Foreskin fibroblast (primary cell): ENCODE measurements at places on chromosomes 4 and X.
A peak's percentile ranks its signal among the peaks of the same experiment; 100 is the strongest.

GRCh38 chr4:181776264-181777054 is 466.7 kb upstream of the TENM3 start:
- no peak for DNase-seq

- DNase-seq: no peak
Measured at GRCh38 chr4:61723492-61723891, 523.4 kb downstream of the ADGRL3 start.

- no peak for DNase-seq
Measured at GRCh38 chr4:22093126-22093525, 144.6 kb upstream of the KCNIP4 start.

- DNase-seq: peak; percentile 62
Measured at GRCh38 chr4:169741569-169741968, 16.2 kb downstream of the HPF1 start.

DNA sequence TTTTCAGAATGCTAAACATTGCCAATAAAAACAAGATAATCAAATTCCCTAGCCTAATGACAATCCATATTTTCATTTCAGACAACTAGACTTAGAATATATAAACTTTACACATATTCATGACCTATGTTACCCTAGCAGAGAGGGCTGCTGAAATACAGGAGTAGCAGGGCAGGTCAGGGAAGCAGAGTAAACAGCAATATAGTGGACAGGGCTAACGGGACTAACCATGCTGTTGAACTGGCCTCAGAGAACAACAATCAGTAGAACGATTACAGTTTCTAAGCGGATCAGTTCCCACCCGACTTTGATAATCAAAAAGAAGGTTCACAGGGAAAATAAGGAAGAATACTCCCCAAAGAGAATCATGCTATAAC is 14.0 kb downstream of the TBCK start:
- DNase-seq: no peak

DNA sequence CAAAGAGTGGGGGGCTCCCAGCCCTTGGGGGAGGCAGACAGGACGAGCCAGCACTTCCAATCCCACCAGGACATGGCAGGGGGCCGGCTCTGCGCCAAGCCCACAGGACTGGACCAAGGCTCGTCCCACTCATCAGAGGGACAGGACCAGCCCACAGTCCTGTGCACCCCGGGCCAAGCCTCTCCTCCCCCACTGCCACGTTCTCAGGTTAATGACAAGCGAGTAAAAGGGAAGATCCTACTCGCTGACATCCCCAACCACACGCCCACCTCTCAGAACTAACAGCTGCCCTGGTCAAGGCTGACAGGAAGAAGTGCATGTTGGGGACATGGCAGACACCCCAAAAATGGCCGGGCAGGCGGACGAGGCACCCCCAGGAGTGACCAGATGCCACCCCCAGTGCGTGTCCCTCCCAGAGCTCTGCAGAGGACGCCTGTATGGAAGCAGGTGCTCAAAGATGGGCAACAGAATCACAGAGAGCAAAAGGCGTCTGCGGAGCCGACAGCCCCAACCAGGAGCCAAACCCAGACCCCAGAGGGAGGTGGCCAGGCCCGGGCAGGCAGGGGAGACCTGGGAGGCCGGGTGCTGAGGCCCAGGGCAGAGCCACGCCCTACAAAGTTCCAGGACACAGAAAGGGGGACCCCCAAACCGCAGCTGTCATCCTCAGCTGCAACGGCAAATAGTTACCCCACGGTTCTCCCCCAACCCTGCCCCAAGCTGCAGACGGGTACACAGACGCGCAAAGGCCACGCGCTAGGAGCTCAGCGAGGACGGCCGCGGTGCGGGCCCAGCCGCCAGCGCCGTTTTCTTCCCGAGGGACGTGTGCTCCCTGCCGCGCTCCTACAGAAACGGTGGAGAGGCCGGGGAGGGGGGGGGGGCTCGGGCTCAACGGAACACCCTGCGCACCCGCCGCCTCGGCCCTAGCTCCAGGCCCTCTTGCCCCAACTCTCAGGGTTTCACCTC is 1.7 kb downstream of the CTBP1 start:
- peak; percentile 48 for DNase-seq

DNA sequence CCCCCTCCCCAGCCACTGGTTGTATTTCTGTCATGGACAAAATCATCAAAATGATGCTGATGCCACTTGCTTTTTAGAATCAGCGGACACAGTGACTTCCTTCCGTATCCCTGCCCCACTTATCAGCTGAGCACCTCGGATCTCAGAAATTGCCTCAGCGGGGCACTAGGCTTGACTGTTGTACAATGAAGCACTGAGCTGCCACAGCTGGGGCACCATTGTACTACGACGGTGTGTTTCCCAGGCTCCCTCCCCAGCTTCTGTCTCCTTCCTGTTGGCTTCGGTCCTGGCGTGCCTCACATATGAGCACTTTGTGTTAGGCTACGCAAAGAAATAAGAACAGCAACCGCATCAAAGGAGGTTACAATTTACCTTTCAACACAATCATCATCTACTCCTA is 82.4 kb downstream of the F11 start:
- no peak for DNase-seq

DNA sequence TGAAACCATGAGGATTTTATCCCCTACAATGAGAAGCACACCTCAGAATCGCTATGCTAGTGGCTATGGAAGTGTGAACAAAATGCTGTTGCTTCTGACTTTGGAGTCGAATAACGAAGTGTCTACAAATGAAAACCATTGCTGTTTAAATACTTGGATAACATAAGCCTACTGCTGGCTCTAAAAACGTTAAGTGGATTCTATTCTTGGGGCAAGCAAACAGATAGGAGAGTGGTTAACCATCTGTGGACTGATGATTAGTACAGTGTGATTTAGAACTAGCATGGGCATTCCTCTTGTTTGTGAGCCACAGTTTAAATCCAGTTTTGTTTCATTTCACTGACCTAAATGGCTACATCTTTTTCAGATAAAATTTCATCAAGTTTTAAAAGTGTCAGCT is 109.7 kb upstream of the PNPLA4 start:
- no peak for DNase-seq

DNA sequence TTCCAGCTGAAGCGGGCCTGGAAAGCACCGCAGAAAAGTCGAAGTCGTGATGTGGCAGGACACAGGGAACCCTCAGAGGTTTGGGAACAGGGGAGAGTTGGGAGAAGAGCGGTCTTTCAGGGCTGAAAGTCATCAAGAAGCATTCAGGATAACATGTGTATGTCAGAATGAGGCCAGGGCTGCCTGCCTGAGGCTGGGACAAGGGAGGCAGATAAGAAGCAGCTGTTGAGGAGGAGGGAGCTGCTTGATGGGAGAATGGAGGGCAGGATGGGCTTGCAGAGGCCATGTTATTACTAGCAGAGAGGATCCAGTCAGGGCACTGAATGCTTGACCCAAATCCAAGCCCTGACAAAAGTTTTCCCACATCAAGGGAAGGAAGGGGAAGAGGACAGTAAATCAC is 132.0 kb downstream of the ATG4A start:
- no peak for DNase-seq

GRCh38 chr4:72577211-72577610 is 8.2 kb upstream of the ADAMTS3 start:
- no peak for DNase-seq

DNA sequence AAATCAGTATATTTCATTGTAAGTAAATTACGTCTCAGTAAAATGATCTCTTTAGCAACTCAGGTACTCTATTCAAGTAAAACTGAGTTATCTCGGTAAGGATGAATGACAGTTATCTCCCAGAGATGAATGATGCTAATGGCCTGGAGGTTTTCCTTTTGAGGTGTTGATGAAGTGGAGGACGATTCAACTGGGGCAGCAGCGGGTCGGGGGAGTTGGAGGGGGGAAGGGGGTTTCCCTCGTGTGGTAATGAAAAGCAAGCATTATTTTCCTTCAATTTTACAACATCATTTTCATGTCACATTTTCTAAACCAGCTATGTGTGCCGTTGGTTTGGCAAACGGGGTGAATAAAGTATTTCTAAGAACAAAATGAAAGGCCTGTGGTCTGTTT is 92.4 kb upstream of the ATXN3L start:
- no peak for DNase-seq

- DNase-seq: no peak
Measured at GRCh38 chrX:153867139-153867538, 18.8 kb downstream of the L1CAM start.

DNA sequence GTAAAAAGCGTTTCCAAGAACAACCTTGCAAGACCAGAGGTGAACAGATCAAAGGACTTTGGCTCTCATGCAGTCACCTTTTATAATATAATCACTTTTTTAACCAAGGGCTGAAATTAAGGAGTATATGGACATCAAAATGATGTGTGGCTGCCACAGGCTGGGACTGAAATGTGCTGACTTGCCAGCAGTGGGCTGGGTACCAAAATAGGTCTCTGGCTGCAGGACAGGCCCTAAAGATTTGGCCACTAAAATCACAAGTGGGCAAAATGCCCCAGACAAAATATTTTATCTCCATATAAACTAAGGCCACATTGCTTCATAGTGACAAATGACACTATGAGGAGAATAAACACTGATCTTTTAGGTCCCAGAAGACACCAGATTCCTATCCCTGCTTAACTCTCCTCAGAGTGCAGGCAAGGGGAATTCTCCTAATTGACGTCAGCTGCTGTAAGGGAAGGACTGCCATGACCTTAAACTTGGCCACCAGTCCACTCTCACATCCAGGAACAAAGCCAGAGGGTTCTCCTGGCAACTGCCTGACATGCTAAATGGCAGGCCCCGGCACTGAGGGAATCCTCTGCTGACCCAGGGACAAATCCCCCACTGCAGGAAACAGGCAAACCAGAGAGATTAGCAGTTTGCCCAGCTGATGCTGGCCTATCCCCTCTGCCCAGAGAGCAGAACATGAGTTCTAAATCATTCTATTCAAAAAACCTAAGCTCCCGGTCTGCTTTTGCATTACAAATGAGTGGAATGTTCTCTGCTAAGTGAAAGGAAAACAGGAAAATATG is 155.8 kb downstream of the PPP3CA start:
- DNase-seq: peak; percentile 87

GRCh38 chrX:121655276-121655675 is 607.9 kb downstream of the GLUD2 start:
- DNase-seq: peak; percentile 21

GRCh38 chr4:47010912-47011446 is 17.6 kb upstream of the GABRA4 start:
- no peak for DNase-seq

DNA sequence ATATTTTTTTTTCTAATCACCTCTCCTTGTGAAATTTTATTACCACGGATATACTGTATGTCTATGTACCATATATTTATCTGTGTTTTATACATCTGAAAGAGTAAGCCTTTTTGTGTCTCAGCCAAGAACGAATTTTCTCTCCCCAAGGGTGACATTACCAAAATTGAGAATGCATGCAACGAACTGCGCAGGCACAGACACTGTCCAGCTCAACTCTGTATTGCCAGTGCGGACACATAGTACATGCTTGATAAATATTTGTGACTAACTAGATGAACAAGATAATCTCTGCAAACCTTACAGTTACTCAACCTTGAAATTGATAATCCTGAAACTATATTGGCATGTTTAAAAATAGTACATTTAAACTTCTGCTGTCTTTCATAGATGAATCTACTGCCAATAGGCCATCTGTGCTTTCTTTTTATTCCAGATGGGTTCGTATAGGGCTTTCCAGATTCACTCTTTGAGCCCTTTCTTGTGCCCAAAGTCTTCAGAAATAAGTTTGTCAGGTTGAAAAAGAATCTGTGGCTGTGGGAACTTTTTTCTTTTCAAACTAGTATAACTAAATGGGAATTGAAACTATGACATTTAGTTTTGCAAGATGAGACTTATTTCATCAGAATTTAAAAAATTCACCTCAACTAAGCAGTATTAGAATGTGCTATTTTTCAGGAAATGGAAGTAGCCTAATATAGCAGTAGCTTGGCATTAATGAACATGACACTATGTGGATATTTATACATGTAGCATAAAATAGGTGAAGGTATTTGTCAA is 38.9 kb downstream of the DTHD1 start:
- no peak for DNase-seq

DNA sequence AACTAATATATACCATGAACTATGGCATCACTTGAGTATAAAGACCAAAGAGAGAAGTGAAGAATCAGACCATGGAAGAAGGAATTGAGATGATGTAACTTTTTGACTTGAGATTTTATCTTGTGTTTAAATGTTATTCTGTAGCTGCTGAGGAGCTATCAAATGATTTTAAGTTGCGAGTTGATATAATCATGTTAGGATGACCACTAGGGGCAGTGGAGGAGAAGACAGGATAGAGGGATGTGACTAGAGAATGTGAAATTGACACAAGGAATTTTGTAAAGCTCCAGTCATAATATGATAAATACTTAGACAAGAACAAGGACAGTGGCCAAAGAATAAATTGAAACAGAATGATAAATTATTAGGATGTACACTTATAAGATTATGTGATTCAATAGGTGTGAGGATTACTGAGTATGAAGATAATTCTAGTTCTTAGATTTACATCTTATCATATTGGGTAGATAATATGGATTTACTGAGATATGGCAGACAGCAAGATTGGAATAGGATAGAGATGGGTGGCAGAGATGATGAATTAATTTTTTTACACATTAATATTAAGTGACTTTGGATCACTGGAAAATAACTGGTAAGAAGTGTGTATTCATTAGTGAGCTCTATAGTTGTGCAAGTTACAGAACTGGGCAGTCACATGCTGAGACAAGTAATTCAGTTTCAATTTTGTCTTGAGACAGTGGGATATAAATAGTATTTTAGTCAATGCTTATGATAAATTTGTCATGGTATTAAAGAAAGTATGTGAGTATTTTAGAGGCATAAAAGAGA is 816.0 kb upstream of the PCDH10 start:
- DNase-seq: peak; percentile 1

DNA sequence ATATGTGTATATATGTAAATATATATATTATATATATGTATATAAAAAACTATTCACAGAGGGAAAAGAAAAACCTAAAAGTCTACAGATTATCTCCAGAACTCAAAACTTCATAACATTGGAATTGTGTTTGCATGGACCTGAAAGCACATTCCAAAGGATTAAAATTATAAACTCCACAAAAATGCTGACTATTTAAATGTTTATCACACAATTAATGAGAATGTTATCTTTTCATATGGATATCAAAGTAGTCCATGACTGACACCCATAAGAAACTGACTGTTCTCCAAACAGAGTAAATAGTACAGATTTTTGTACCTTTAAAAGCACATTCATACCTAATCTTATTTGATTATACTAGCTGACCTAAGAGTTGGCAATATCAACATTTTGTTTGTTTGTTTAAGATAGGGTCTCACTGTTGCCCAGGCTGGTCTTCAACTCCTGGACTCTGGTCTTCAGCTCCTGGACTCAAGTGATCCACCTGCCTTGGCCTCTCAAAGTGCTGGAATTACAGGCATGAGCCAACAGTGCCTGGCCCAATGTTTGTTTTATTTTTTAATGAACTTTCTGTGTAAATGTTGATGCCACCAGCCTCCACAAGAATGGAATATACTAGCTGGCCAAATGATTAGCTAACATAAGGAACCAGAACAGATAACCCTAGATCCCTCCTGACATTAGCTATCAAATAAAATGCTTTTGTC is 50.0 kb downstream of the SLC39A8 start:
- DNase-seq: no peak

DNA sequence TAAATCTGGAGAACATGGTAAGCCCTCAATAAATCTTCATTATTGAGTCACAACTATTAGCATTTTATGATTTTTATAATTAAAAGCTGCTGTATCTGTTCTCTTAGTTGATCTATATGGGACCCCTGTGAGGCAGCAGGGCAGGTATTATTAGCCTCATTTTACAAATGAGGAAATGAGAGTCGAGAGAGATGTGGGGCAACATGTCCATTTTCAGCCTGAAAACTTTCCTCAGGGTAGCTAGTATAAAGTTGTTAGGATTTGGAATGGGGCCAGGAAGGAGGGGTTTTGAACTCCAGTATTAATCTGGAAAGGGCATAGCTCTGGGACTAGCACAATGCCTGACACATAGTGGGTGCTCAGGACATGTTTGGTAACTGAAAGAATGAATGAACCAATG is 191.7 kb upstream of the GPC4 start:
- DNase-seq: no peak
